NCI-H774 (cell line): ENCODE measurements at places on chromosomes 7 and 10.
A peak's percentile ranks its signal among the peaks of the same experiment; 100 is the strongest.

DNA sequence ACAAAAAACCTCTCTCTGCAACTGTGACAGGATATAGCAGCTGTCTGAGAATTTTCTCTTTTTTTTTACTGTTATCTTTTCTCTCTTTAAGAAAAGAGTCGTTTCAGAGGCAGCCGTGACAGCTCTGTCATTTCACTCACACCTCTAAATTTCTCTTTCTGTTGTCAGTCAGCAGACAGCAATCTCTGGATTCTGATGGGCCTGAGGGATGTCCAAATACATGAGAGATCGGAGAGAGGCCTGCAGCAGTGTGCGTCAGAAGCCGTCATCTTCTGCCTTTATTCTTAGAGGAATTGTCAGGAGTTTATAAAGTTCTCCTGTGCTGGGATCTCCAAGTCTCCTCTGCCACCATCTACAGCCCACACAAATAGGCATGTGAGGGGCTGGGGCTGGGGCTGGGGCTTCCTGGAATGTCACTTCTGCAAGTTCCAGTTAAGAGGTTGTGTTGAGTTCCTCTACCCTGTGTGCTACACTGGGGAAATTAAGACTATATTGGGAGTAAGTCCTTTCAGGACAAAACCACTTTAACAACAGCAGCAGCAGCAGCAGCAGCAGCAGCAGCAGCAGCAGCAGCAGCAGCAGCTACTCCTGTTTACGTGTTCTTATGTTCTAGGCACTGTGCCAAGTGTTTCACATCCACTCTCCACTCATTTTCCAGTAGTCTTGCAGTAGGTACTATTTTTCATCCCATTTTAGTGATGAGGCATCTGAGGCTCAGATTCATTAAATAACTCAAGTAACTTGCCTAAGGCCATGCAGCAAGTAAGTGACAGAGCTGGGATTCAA, 541.3 kb downstream of the LRMDA start:
- peak; percentile 19 for DNase-seq

DNA sequence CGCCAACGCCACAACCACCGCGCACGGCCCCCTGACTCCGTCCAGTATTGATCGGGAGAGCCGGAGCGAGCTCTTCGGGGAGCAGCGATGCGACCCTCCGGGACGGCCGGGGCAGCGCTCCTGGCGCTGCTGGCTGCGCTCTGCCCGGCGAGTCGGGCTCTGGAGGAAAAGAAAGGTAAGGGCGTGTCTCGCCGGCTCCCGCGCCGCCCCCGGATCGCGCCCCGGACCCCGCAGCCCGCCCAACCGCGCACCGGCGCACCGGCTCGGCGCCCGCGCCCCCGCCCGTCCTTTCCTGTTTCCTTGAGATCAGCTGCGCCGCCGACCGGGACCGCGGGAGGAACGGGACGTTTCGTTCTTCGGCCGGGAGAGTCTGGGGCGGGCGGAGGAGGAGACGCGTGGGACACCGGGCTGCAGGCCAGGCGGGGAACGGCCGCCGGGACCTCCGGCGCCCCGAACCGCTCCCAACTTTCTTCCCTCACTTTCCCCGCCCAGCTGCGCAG, 424 bp downstream of the EGFR start:
- no peak for DNase-seq

- DNase-seq: no peak
These were observed 8.1 kb downstream of the ADCK2 start for GRCh38 chr7:140680886-140681285.

- no peak for DNase-seq
These were observed 4.8 kb upstream of the TRDMT1 start for GRCh38 chr10:17206210-17206709.

- DNase-seq: no peak
These were observed 166.2 kb downstream of the CTTNBP2 start for GRCh38 chr7:117707080-117707479.

- DNase-seq: no peak
These were observed 2.4 kb upstream of the AIFM2 start for GRCh38 chr10:70135046-70135445.

DNA sequence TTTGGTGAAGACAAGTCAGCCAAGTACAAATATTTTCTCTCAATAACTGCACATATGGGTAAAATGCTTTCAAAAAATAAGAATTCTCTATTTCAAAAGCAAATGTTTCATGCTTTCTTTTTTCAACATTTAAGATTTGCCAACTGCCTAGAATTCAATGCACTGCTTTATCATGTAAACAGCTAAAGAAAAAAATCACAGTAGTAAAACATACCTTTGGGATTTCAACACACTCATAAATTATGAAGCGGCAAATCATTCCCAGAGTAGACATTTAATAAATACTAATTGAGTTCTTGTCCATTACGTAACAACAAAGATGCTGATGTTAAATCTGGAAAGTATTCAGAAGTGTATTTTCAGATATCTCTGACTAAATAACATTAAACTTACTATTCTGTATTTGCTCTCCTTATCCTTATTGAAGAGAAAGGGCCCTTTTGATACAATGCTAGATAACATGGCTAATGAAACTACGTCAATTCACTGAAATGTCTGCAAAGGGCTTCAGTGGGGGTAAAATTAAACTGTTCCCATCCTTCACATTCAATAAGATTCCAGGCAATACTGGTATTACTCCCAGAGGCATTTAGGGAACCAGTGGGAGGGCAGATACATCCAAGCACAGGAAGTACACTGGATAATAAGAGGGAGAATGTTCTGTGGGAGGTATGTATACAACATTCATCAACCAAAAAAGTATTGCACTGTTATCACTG, 13.9 kb downstream of the NAPEPLD start:
- DNase-seq: no peak

GRCh38 chr10:31642281-31642680, 286.4 kb downstream of the ARHGAP12 start:
- no peak for DNase-seq

GRCh38 chr10:132366006-132366405, 31.0 kb upstream of the PWWP2B start:
- no peak for DNase-seq
